Suprapubic skin (tissue), 4 donors: ENCODE measurements at places on chromosomes 1 and 21.
A peak's percentile ranks its signal among the peaks of the same experiment; 100 is the strongest.

DNA sequence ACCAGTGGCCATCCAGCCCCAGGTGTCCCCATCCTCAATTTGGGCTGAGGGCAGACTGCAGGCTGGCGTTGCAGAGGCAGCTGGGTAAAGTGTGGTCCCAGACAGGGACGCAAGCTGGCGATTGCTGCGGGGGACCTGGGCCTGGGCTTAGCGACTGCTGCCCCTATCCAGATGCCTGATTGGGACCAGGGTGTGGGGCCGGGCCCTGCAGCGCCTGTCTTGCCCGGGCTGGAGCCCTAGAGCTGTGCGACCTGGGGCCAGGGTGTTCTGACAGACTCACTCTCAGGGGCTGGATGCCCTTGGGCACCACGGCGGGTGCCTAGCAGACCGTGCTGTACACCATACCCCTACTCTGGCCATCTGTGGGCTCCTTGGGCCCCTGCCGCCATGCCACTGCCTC, 16.2 kb upstream of the FAAP20 start:
- peak; percentile 64 for DNase-seq
- no peaks in the 10 kb centered on the region for H3K36me3 ChIP-seq
- H3K4me3 ChIP-seq: no peak overlapping the region
- H3K27me3 ChIP-seq: no peaks in the 10 kb centered on the region
- peaks cover 90% of the 10 kb centered on the region for H3K4me1 ChIP-seq

- H3K36me3 ChIP-seq: no peaks in the 10 kb centered on the region
- H3K4me3 ChIP-seq: no peak overlapping the region
- no peak overlapping the region for H3K27ac ChIP-seq
- H3K4me1 ChIP-seq: no peaks in the 10 kb centered on the region
- no peak for DNase-seq
Observed at GRCh38 chr1:153422450-153423068, 6.2 kb downstream of the S100A7A start.

DNA sequence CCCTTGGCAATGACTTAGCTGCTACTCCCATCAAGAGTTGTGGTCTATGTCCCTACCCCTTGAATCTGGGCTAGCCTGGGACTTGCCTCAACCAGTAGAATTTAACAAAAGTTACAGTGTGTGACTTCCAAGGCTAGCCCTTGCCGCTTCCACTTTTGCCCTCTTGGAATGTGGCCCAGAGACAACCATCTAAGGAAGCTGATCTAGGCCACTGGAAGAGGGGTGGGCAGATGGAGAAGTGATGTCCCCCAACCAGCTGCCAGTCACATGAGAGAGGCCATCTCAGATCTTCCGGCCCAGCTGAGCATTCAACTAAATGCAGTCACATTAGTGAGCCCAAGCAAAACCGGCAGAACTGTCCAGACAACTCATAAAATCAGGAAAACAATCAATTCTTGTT, 115.1 kb downstream of the TOMM20 start:
- H3K4me1 ChIP-seq: peaks cover 15% of the 10 kb centered on the region
- no peaks in the 10 kb centered on the region for H3K27me3 ChIP-seq
- DNase-seq: peak; percentile 56
- no peak overlapping the region for H3K27ac ChIP-seq

GRCh38 chr1:175499595-175500382, 243.6 kb downstream of the TNR start:
- no peak overlapping the region for H3K4me3 ChIP-seq
- H3K36me3 ChIP-seq: no peaks in the 10 kb centered on the region
- H3K4me1 ChIP-seq: no peaks in the 10 kb centered on the region
- H3K27me3 ChIP-seq: peaks cover 4% of the 10 kb centered on the region

GRCh38 chr1:182786223-182786994, 3.2 kb upstream of the NPL start:
- no peak for DNase-seq
- no peaks in the 10 kb centered on the region for H3K27me3 ChIP-seq
- peaks cover 16% of the 10 kb centered on the region for H3K4me1 ChIP-seq
- no peak overlapping the region for H3K27ac ChIP-seq
- H3K4me3 ChIP-seq: no peak overlapping the region
- H3K36me3 ChIP-seq: no peaks in the 10 kb centered on the region

DNA sequence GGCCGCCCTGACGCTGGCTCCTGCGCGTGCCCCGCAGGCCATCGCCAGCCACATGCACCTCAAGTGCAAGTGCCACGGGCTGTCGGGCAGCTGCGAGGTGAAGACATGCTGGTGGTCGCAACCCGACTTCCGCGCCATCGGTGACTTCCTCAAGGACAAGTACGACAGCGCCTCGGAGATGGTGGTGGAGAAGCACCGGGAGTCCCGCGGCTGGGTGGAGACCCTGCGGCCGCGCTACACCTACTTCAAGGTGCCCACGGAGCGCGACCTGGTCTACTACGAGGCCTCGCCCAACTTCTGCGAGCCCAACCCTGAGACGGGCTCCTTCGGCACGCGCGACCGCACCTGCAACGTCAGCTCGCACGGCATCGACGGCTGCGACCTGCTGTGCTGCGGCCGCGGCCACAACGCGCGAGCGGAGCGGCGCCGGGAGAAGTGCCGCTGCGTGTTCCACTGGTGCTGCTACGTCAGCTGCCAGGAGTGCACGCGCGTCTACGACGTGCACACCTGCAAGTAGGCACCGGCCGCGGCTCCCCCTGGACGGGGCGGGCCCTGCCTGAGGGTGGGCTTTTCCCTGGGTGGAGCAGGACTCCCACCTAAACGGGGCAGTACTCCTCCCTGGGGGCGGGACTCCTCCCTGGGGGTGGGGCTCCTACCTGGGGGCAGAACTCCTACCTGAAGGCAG, 23.4 kb upstream of the ARF1 start:
- peaks cover 63% of the 10 kb centered on the region for H3K27me3 ChIP-seq
- H3K36me3 ChIP-seq: no peaks in the 10 kb centered on the region
- peaks cover 20% of the 10 kb centered on the region for H3K4me1 ChIP-seq
- peak overlapping the region; percentile 41 for H3K4me3 ChIP-seq

GRCh38 chr1:239222999-239223398, 163.4 kb upstream of the CHRM3 start:
- no peaks in the 10 kb centered on the region for H3K27me3 ChIP-seq
- no peak overlapping the region for H3K27ac ChIP-seq
- no peaks in the 10 kb centered on the region for H3K4me1 ChIP-seq

- no peak overlapping the region for H3K4me3 ChIP-seq
- no peaks in the 10 kb centered on the region for H3K27me3 ChIP-seq
- H3K4me1 ChIP-seq: peaks cover 6% of the 10 kb centered on the region
- no peak for DNase-seq
- no peak overlapping the region for H3K27ac ChIP-seq
Observed at GRCh38 chr1:8690253-8690525, 127.3 kb downstream of the RERE start.

DNA sequence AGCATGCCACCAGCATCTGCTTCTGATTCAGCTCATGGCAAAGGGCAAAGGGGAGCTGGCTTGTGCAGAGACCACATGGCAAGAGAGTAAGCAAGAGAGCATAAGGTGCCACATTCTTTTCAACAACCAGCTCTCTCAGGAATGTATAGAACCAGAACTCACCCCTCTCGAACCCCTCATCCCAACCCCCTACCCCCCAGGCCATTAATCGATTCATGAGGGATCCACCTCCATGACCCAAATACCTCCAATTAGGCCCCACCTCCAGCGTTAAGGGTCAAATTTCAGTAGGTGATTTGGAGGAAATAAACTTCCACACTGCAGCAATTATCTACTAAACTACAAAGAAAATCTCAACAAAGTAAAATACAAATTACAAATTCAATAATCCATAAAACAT, 32.2 kb upstream of the LRRC7 start:
- no peaks in the 10 kb centered on the region for H3K36me3 ChIP-seq
- H3K4me1 ChIP-seq: no peaks in the 10 kb centered on the region

GRCh38 chr21:42443181-42443785, 39.6 kb downstream of the UBASH3A start:
- H3K36me3 ChIP-seq: no peaks in the 10 kb centered on the region
- DNase-seq: no peak
- peaks cover 7% of the 10 kb centered on the region for H3K27me3 ChIP-seq
- no peaks in the 10 kb centered on the region for H3K4me1 ChIP-seq
- H3K27ac ChIP-seq: no peak overlapping the region
- no peak overlapping the region for H3K4me3 ChIP-seq

GRCh38 chr1:78432016-78432415, 58.8 kb upstream of the PTGFR start:
- H3K4me1 ChIP-seq: peaks cover 4% of the 10 kb centered on the region
- H3K27ac ChIP-seq: no peak overlapping the region
- no peak for DNase-seq
- H3K4me3 ChIP-seq: no peak overlapping the region

GRCh38 chr1:48202030-48202752, 20.3 kb upstream of the SLC5A9 start:
- no peak overlapping the region for H3K4me3 ChIP-seq
- H3K4me1 ChIP-seq: peaks cover 53% of the 10 kb centered on the region

- peak overlapping the region; percentile 78 for H3K27ac ChIP-seq
- no peaks in the 10 kb centered on the region for H3K36me3 ChIP-seq
- no peak overlapping the region for H3K4me3 ChIP-seq
- H3K27me3 ChIP-seq: no peaks in the 10 kb centered on the region
- H3K4me1 ChIP-seq: peaks cover 49% of the 10 kb centered on the region
Observed at GRCh38 chr1:109979489-109980091, 5.0 kb upstream of the AHCYL1 start.

GRCh38 chr1:238777551-238777950, 608.8 kb upstream of the CHRM3 start:
- no peak for DNase-seq
- no peaks in the 10 kb centered on the region for H3K27me3 ChIP-seq
- H3K36me3 ChIP-seq: no peaks in the 10 kb centered on the region

DNA sequence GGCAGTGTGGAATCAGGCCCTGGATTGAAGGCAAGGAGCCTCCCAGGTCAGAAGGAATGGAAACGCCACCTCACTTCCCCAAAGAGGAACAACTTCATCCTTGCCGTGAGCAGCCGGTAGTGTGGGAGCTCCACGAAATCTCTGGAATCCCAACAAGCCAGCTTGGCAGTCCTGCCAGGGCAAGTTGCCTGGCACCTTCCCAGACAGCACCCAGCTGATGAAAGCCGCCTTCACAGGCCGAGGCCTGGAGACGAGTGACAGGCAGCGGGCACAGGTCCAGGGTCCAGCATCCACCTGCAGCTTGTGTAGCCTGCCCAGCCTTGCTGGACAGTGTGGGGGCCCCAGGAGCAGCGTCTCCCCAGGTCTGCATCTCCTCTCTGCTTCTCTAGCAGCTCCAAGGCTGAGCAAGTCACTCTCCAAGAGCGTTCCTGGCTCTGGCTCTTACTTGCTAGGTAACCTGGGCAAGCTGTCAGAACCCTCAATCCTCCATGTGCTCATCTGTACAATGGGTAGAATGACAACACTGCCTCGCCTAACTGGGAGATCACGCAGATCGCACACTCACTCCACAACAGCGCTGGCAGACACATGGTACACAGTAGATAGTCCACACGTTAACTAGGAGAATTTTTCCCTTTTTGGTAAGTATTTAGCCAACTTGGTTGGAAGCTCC, 43.0 kb downstream of the ACOT7 start:
- H3K4me1 ChIP-seq: peaks cover 66% of the 10 kb centered on the region
- peak overlapping the region; percentile 41 for H3K27ac ChIP-seq
- no peak for DNase-seq
- H3K4me3 ChIP-seq: no peak overlapping the region
- H3K36me3 ChIP-seq: no peaks in the 10 kb centered on the region

DNA sequence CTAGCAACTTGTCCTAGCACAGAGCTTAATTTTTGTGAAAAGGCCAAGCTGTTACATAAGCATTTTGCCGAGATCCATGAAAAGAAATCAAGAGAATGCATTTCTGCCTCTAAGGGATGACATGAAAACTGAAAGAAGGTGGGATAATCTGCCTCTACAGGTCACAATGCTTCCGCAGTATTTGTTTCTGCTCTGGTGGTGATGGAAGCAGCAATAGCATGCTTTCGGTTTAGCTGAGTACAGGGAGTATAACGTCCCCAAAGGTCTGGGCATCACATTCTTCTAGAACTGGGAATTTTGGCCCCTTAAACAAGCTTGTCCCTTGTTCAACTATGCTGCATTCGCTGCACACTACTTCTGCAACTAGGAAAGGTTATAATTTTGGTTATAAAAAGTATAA, 14.4 kb upstream of the MAGI3 start:
- DNase-seq: no peak
- H3K36me3 ChIP-seq: no peaks in the 10 kb centered on the region
- no peak overlapping the region for H3K27ac ChIP-seq
- no peaks in the 10 kb centered on the region for H3K27me3 ChIP-seq

GRCh38 chr1:46823151-46823550, 24.3 kb downstream of the CYP4B1 start:
- H3K4me1 ChIP-seq: no peaks in the 10 kb centered on the region
- H3K27me3 ChIP-seq: no peaks in the 10 kb centered on the region
- no peak overlapping the region for H3K27ac ChIP-seq
- no peak for DNase-seq
- no peak overlapping the region for H3K4me3 ChIP-seq
- H3K36me3 ChIP-seq: peaks cover 8% of the 10 kb centered on the region

- H3K27ac ChIP-seq: no peak overlapping the region
- no peak overlapping the region for H3K4me3 ChIP-seq
- no peaks in the 10 kb centered on the region for H3K36me3 ChIP-seq
- peak; percentile 64 for DNase-seq
- peaks cover 4% of the 10 kb centered on the region for H3K4me1 ChIP-seq
Observed at GRCh38 chr1:117567435-117567834, 38.4 kb upstream of the TENT5C start.

DNA sequence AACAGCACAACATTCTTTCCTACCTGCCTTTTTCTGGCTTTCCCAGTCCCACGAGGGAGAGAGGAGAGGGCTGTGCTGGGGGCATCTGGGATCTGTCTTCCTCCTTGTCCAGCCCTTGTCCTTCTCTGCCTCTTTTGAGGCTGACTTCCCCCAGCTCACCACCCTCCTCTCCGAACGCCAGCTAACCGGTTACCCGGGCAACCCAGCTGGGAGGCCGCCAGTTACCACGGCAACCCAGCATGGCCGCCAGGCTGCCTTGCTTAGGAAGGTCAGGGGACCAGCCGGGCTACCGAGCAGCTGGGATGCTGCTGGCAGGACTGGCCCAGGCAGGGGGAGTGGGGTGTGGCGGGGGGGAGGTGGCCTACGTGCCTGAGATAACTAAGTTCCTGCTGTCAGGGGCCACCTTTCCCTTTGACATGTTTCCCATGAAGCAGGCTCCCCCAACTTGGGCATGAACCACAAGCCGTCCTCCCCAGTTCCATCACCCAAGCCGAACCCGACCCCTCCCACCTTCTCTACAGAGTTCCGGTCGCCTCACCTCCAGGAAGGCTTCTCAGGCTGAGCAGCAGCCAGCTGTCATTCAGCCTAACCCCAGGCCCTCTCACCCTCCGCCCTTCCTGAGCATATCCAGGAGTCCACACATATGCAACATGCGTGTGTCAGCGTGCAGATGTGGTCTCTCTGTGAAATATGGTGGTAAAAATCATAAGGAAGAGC, 8.7 kb downstream of the PLEKHA6 start:
- no peak for DNase-seq
- no peak overlapping the region for H3K4me3 ChIP-seq
- H3K27ac ChIP-seq: no peak overlapping the region
- no peaks in the 10 kb centered on the region for H3K27me3 ChIP-seq

- no peaks in the 10 kb centered on the region for H3K4me1 ChIP-seq
- no peaks in the 10 kb centered on the region for H3K27me3 ChIP-seq
- H3K36me3 ChIP-seq: peaks cover 18% of the 10 kb centered on the region
- H3K27ac ChIP-seq: no peak overlapping the region
- DNase-seq: no peak
- no peak overlapping the region for H3K4me3 ChIP-seq
Observed at GRCh38 chr1:28680151-28680550, 11.6 kb downstream of the GMEB1 start.
